ENCODE measurements at places on chromosomes 13 and 19. TPM values are rescaled to one million over a fixed set of nuclear protein-coding genes. Genes with fewer than 3 reads are reported as not detected.
A peak's percentile ranks its signal among the peaks of the same experiment; 100 is the strongest.

Gene KLK2
- polyA plus RNA-seq = 0.09 TPM

Gene TMEM221
- 0.16 TPM for polyA plus RNA-seq

Gene SPACA7
- not detected for polyA plus RNA-seq

Gene CEACAM1
- polyA plus RNA-seq = 7.2 TPM

Gene CEACAM8
- not detected for polyA plus RNA-seq

DNA sequence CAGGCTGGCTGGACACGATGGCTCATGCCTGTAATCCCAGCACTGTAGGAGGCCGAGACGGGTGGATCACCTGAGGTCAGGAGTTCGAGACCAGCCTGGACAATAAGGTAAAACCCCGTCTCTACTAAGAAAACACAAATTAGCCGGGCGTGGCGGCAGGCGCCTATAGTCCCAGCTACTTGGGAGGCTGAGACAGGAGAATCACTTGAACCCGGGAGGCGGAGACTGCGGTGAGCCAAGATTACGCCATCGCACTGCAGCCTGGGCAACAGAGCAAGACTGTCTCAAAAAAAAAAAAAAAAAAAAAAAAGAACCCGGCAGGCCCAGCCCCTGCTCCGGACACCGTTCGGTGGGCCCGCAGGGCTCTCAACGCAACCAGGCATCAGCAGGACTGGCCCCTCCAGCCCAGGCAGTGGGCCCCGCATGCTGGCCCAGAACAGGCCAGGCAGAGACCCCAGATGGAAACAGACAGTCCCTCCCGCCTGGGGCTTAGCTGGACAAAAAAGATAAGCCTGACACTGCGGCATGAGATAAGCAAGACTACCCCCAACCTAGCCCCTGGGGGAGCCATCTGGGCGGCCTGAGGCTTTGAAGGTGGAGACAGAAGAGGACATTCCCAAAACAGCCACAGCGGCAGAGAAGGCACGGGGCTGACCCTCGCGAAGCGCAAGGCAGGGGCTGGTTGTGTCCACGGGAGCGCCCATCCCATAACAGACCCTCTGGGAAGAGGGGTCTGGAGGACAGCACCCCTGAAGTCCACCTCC is 11.6 kb downstream of the REXO1 start:
- peak; percentile 29 for DNase-seq

DNA sequence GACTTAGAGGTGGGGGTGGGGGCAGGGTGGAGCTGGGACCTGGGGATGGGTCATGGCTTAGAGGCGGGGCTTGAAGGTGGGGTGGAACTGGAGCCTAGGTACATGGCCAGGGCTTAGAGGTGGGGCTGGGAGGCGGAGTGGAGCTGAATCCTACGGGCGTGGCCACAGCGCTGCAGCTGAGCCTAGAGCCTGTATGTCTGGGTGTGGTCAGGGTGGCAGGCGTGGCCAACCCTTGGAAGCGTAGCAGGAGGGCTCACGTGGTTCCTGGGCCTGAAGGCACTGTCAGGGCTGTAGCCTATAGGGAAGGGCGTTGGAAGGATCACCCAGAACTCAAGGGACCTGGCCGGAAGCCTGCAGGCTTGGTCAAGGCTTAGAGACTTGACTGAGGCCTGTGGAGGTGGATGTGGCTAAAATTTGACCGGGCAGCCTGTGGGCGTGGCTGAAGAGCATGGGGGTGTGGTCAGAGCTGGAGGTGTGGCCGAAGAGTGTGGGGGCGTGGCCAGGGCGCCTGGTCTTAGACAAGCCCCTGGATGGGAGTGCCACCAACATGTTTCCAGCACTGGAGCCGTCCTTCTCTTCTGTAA is 24.3 kb downstream of the COLGALT1 start:
- peak; percentile 51 for DNase-seq

GRCh38 chr13:99063952-99064351 is 86.1 kb upstream of the DOCK9 start:
- no peak for DNase-seq

GRCh38 chr13:113431171-113431570 is 22.1 kb downstream of the ADPRHL1 start:
- DNase-seq = no peak

GRCh38 chr13:45713721-45714120 is 11.6 kb downstream of the CBY2 start:
- DNase-seq = no peak

GRCh38 chr13:79227418-79227817 is 178.6 kb downstream of the RBM26 start:
- no peak for DNase-seq

DNA sequence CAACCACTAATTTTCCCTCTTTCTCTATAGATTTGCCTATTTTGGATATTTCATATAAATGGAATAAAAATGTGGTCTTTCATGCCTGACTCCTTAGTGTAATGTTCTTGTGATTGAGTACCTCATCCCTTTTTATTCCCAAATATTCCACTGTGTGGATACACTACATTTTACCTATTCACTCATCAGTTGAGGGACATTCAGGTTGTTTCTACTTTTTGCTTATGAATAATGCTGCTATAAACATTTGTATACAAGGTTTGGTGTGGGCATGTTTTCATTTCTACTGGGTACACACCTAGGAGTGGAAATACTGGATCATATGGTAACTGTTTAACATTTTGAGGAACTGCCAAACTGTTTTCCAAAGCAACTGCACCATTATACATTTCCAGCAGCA is 5.1 kb upstream of the WBP4 start:
- no peak for DNase-seq

DNA sequence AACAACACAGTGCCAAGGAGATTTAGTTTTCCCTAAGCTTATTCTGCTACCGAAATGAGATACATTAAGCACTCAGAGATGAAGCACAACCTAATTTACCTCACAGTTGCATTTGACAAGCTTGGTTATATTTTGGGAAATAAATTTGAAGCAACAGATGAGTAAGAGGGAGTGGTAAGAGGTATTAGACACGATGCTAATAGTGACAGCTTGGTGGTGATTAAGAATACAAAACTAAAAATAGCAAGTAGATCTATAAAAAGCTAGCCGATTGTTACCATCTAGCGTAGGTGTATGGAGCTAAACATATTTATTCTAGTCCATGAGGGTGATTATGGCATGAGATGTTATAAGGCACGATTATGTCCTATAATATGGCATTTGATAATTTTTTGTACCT is 208.5 kb downstream of the PCCA start:
- no peak for DNase-seq

DNA sequence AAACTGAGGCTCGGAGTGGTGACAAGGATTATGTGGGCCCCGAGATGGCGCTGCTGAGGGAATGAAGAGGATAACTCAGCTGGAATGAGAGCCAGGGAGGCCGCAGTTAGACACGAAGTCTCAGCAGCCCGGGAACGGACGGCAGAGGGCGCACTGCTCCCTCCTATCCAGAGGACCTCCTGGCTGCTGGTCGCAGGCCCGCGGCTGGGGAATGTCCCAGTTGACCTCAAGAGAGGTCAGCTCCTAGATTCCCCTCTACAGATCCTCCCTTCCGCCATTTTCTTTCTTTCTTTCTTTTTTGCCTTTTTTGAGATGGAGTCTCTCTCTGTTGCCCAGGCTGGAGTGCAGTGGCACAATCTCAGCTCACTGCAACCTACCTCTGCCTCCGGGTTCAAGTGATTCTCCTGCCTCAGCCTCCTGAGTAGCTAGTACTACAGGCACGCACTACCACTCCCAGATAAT is 24.1 kb upstream of the ASPDH start:
- DNase-seq = peak; percentile 87

- DNase-seq = no peak
These were observed 70.9 kb downstream of the KCTD12 start for GRCh38 chr13:76815344-76815743.

GRCh38 chr19:55071129-55071502 is 4.6 kb upstream of the EPS8L1 start:
- DNase-seq = no peak

GRCh38 chr19:2180881-2181632 is 17.3 kb downstream of the DOT1L start:
- no peak for DNase-seq

DNA sequence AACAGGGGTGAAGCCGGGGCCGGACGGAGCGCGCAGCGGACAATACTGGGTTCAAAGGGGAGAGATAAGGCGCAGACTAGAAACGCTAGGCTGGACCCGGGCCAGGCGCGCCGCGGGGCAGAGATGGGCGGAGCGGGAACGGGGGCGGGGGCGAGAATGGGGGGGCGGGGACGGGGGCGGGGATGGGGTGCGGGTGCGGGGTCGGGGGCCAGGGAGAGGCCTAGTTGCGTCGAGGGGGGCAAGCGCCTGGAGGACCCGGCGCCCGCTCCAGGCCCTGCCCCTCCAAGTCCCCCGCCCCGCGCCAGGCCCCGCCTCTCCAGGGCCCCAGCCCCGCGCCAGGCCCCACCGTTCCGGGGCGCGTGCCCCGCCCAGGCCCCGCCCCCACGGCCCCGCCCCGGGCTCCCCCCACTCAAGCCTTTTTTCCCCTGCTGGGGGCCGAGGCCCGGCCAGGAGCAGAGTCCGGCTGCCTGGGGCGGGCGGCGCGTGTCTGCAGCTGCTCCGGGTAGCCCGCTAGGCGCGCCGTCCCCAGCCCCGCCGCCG is at the start of gene CERS4:
Gene CERS4 (plus strand): TSS at position 449 of the 540 bp plus-strand sequence. CDS start 41,707 bp downstream, outside the sequence.
- peak; percentile 96 for DNase-seq

GRCh38 chr19:23531231-23531790 is 136.0 kb upstream of the ZNF91 start:
- no peak for DNase-seq

DNA sequence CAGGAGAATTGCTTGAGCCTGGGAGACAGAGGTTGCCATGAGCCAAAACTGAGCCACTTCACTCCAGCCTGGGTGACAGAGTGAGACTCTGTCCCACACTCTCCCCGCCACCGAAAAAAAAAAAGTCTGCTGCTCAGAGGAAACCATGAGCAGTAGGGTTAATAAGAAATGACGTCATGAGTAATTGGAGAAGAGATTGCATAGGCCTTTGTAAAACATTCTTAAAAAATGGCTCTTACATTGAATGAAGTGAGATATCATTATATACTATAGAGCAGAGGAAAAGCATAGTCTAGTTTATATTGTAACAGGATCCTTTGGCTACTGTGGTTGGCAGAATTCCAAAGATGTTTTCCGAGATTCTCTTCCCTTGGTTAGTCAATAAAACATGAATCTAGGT is 228.2 kb downstream of the PCDH20 start:
- DNase-seq = no peak

- DNase-seq = no peak
These were observed 17.2 kb downstream of the SLC27A1 start for GRCh38 chr19:17487284-17488121.

DNA sequence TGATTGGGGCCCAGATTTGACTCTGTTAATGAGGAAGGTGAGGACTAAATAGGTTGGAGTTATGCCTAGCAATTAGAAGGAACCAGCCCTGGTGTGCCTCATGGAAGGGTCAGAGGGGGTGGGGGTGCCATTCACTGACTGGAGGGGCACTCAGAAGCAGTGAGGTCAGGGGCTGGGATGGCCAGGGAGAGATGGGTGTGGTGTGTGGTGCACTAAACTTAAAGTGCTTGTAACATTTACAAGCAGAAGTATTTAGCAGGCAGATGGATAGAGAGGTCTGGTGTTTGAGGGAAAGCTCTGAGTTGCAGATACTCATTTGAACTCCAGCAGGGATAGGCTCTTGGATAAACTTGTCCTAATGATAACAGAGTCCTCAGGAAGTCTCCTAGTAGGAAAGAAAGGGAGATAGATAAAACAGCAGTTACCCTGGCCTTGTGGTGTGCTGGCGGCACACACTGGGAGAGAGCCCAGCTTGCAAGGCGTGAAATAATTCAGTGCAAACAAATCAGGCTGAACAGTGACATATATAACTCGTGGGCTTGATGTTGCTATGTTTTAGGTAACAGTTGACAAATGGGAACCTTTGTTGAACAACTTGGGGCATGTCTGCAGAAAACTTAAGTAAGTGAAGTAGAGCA is 20.0 kb upstream of the UPF3A start:
- DNase-seq = no peak

DNA sequence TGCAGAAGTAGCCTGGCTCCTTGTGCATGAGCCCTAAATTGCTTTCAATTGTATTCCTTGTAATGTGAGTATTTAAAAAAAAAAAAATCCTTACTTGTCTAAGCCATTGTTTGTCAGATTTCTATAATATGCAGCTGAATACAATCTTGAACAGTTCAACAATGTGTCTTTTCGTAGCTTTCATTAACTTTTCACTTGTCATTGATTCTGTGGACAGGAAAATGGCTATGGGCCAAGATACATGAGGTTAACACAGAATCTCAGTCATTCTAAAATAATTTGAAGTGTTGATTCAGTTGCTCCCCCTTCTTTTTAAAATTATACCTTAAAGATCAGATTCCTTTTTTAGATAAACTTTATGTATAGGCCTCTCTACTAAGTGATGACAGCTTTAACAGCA is 395.8 kb upstream of the KLF12 start:
- DNase-seq = no peak

- DNase-seq = no peak
These were observed 2.0 kb upstream of the LENG9 start for GRCh38 chr19:54465426-54466109.

DNA sequence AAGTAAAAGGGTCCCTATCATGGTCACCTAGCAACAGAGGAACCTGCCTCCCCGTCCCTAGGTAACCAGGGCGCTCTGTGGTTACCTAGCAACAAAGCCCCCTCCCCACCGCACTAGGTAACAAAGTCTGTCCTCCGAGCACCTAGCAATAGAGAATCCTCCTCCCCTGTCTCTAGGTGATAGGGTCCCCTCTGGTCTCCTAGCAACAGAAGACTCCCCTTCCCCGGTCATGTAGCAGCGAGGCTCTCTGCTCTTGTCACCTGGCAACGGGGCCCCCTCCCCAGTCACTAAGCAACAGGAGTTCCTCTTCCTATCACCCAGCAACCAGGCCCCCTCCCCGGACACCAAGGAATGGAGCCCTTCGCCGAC is 307 bp downstream of the JOSD2 start:
- DNase-seq = no peak
